ENCODE measurements at places on chromosomes 16 and 17. TPM values are rescaled to one million over a fixed set of nuclear protein-coding genes. Genes with fewer than 3 reads are reported as not detected.

The GDPD3 gene
- 5.3 TPM for total RNA-seq

The CCDC154 gene
- total RNA-seq: 0.58 TPM

The NXPH3 gene
- 0.63 TPM for total RNA-seq

The TNK1 gene
- total RNA-seq: 0.23 TPM

The KRT28 gene
- not detected for total RNA-seq

The ITGAD gene
- total RNA-seq: not detected

The BRIP1 gene
- total RNA-seq: 4.6 TPM

The GRAP gene
- total RNA-seq: 77.6 TPM

The TEKT1 gene
- not detected for total RNA-seq

The SLC16A5 gene
- total RNA-seq: 7.1 TPM

The ITPRIPL2 gene
- 50.4 TPM for total RNA-seq

The SYNGR2 gene
- total RNA-seq: 164 TPM

The PERCC1 gene
- not detected for total RNA-seq

The MGAT5B gene
- 9.1 TPM for total RNA-seq

The RNF166 gene
- total RNA-seq: 27.3 TPM

The ZNF598 gene
- 83.9 TPM for total RNA-seq

The OR1F1 gene
- not detected for total RNA-seq

The TOX3 gene
- 0.15 TPM for total RNA-seq

The TMEM238L gene
- total RNA-seq: not detected

The SPAG9 gene
- 53.1 TPM for total RNA-seq

The PABPN1L gene
- total RNA-seq: not detected

The NOD2 gene
- 0.23 TPM for total RNA-seq

The ATP2C2 gene
- total RNA-seq: not detected

The PRAC1 gene
- total RNA-seq: not detected

The KCNH6 gene
- total RNA-seq: not detected

The PRDM7 gene
- total RNA-seq: not detected

The MVD gene
- 83.8 TPM for total RNA-seq

The NDEL1 gene
- 64.2 TPM for total RNA-seq

The CACNG1 gene
- not detected for total RNA-seq

The ARL5C gene
- not detected for total RNA-seq

The MT1E gene
- total RNA-seq: 15.1 TPM

The CETP gene
- total RNA-seq: 27.1 TPM

The ALOX15B gene
- total RNA-seq: not detected

The SDK2 gene
- 1.4 TPM for total RNA-seq

The GCSH gene
- total RNA-seq: 17.2 TPM

The CDR2L gene
- 40.7 TPM for total RNA-seq

The SLC13A5 gene
- not detected for total RNA-seq

The KRTAP2-2 gene
- not detected for total RNA-seq

The BIRC5 gene
- 16.1 TPM for total RNA-seq

The KRT35 gene
- total RNA-seq: not detected

The CCL5 gene
- total RNA-seq: 1.6 TPM

The OTOA gene
- total RNA-seq: 0.06 TPM

The TVP23A gene
- total RNA-seq: not detected

The IFT20 gene
- 59.4 TPM for total RNA-seq

The TMEM235 gene
- not detected for total RNA-seq

The NIP7 gene
- 25.8 TPM for total RNA-seq

The KCTD19 gene
- not detected for total RNA-seq

The ETV4 gene
- 22.4 TPM for total RNA-seq

The PRSS33 gene
- total RNA-seq: not detected

The SCGB1C2 gene
- total RNA-seq: not detected

Measured in glomerular endothelial cell (primary cell).